ENCODE measurements at places on chromosomes 7 and 10.

DNA sequence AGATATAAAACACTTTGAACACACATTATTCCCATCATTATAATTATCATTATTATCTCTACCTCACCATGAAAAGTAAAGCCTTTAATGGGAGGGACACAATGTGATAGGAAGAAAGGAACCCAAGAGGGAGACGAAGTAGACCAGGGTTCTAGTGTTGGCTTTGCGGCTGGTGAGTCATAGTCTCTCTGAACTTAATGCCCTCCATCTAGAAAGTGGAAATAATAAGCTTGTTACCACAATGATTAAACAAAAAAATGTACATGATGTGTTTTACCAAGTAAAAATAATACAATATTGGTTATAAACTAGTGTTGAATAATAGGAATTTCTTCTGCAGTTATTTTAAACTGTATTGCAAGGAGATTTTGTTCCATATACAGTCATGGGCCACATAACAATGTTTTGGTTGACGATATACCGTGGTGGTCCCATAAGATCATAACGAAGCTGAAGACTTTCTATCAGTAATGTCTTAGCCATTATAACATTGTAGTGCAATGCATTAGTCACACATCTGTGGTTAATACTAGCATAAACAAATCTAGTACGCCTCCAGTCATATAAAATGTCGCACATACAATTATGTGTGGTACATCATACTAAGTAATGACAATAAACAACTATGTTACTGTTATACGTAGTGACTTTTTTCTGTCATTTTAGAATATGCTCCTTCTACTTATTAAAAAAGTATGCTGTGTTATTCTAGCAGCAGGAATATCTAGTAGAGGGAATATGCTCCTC, 450.6 kb upstream of the SORCS1 start:
- peak; percentile 36 for DNase-seq

DNA sequence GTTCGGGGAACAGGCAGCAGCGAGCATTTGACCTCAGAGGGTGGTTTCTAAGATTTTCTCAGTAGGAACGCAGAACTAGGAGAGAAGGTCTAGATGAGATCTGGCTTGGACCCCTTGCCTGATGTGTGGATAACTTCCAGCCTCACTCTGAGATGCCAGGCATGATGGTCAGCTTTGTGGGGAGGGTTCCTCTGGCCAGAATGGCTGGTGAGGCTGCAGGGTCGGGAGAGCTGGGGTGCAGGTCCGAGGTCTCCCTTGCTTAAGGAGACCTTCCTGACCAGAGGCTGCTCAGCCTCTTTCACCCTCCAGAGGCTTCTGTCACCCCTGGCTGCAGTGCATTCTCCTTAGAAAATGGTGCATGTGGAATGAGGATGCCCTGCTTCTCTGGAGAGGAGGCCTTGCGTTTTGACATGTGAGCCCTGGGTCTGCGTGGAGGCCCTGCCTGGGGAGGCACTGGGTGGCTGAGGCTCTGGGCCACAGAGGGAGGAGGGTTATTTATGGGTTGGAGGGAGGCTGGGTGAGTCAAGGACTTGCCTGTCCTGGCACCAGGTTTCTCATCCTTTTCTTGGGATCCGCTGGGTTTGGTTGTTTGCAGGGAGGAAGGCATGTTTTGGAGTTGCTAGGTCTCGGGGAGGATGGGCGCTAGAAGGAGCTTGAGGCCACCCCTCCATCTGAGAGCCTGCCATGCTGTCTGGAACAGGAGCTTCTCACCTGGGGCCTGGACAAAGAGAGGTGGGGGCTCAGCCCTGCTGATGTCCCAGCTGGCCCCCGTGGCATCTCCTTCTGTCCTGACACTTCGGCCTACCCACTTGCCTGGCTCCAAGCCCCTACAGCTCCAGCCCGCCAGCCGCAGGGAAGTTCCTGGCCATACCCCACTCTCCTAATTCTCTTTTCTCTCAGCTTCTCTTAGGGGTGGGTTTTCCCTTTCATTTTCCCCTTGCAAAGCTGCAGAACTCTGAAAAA, 3.9 kb downstream of the FAM241B start:
- DNase-seq = no peak

- DNase-seq = peak; percentile 76
Measured at GRCh38 chr10:60099998-60100747, 193.8 kb upstream of the CCDC6 start.

DNA sequence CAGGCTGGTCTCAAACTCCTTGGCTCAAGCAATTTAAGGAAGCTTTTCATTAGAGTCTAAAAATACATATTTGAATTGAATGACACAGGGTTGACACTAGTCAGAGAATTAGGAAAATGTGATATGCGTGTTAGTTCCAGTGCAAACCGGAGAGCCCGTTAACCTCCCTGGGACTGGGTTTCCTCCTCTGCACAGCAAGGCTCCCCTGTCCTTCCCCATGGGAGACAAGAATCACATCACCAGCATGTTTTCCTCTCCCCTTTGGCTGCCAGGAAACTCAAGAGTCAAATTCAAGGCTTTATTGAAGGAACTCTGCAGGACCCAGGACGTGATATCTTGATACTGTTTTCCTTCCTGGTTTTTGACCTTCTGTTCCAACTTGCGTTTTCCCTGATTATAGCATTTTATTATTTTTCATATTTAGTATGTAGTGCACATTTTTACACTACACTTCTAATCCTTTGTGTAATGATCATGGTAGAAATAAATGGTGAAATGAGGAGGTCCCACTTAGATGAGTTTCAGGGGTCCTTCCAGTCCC, 24.9 kb downstream of the GSTO2 start:
- DNase-seq = no peak

GRCh38 chr7:48176356-48176893, 5.2 kb downstream of the ABCA13 start:
- DNase-seq = no peak

All from myocyte (in vitro differentiated cells).